Hematopoietic multipotent progenitor cell treated with erythropoietin and hydrocortisone succinate and interleukin-3 and kit ligand, for 6 days (in vitro differentiated cells): ENCODE measurements at places on chromosomes 3 and 15.

DNA sequence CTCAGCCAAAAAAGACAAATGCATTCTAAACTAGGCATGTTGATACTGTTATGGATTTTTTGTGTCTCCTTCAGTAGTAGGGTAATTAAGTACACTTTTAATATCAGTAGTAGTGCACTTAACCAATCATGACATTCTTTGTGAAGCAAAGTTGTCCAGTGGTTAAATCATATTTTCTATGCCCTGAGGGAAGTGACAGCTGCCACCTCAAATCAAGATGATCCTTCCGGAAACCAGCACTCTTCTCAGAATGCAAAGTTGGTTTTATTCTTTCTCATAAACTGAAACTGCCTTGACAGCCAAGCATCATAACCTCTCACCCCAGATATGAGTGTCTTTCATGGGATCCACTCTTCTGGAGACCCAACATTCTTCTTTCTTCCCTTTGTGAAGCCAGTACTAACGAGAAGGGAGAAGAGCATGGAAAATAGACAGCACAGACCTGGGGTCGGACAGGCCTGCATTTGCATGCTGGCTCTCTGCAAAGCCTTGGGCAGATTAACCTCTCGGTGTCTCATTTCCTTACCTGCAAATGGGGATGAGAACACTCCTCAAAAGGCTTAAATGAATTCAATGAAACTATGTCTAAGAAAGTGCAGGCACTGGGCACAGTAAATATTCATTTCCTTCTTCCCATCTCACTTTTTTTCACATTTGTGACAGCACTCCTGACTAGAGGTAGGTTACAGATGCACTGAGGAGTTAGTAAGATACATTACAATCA, 13.2 kb downstream of the AAGAB start:
- DNase-seq: no peak

GRCh38 chr3:36738702-36739101, 25.7 kb downstream of the DCLK3 start:
- no peak for DNase-seq

- peak; percentile 19 for DNase-seq
Observed at GRCh38 chr3:19347671-19348070, 199.4 kb downstream of the KCNH8 start.

DNA sequence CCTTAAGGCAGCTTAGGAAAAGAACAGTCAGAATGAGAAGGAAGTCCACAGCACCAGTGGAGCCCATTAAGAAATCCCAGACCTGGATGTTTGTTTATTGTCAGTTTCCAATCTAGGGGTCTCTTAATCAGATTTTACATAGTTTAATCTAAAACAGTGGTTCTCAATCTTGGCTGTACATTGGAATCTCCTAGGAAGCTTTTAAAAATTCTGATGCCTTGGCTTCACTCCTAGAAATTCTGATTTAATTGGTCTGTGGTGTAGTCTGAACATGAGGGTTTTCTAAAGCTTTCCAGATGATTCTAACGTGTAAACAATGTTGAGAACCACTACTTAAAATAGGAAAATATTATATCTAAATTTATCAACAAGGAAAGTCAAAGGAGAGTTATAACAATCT, 56.6 kb upstream of the SPRED1 start:
- no peak for DNase-seq

DNA sequence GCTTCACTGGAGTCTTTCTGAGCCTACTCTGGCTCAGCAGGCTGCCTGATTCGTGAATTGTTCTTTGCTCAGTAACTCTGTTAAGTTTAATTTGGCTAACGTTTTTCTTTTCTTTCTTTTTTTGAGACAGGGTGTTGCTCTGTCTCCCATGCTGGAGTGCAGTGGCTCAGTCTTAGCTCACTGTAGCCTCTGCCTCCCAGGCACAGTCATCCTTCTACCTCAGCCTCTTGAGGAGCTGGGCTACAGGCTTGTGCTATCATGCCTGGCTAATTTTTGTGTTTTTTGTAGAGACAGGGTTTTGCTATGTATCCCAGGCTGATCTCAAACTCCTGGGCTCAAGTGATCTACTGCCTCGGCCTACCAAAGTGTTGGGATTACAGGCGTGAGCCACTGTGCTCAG, 165.0 kb downstream of the PEX5L start:
- DNase-seq: no peak

DNA sequence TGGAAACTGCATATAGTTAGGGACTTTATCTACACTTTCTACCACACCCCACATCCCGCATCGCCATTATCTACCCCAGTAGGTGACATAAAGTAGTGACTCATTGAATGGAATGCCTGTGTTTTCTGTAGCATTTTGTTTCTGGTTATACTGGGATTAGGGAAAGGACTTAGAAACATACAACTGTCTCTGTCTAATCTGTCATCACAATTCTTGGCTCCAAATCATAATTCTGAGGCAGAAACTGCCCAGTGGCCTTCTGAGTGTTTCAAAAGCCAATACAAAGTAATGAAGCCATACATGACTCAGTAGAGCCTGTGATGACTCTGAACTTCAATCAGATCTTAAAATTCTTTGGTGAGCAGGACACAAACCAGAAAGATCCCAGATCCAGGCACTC, 115.7 kb upstream of the CHRM5 start:
- DNase-seq: no peak

- no peak for DNase-seq
Observed at GRCh38 chr3:116338713-116339112, 106.6 kb downstream of the LSAMP start.

- peak; percentile 68 for DNase-seq
Observed at GRCh38 chr15:61835496-61836106, 224.6 kb downstream of the VPS13C start.

GRCh38 chr3:38646630-38647029, 2.9 kb downstream of the SCN5A start:
- peak; percentile 72 for DNase-seq

GRCh38 chr3:183534249-183534648, 21.3 kb downstream of the KLHL6 start:
- no peak for DNase-seq

- DNase-seq: no peak
Observed at GRCh38 chr3:171700653-171701052, 109.6 kb downstream of the PLD1 start.

DNA sequence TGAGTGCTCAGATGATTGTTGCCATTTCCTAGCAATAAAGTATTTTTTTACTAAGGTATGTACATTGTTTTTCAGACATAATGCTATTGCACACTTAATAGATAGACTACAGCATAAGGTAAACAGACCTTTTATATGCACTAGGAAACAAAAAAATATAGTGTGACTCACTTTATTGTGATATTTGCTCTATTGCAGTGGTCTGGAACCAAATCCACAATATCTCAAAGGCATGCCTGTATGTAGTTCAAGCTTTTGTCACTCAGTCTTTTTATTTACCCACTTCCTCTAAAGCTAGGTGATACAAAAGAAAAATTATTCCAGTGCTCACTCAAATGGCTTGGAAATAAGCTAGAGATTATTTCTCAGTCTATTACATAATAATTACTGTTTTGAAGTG, 209.9 kb upstream of the VEPH1 start:
- no peak for DNase-seq

- no peak for DNase-seq
Observed at GRCh38 chr15:27065785-27066184, 94.8 kb downstream of the GABRG3 start.

- no peak for DNase-seq
Observed at GRCh38 chr3:141093971-141094684, 43.0 kb downstream of the SPSB4 start.

DNA sequence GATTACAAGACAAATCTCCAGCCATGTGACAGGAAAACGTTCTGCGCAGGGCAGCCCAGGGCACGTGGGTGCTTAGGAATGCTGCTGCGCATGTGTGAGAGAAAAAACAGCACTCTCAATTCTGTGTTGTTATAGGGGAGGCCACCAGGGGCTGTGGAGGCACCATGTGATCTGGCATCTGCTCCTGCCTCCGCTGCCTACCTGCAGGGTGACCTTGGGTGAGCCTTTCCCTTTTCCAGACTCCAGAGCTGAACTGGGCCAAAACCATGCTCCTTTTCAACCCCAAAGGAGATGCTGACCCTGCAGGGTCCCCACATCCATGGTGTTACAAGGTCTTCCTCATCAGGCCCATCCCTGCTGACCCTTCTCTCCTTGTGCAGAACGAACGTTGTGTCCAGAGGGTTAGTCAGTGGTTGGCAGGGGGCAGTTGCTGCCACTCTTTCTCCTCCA, 81.5 kb upstream of the RASGRF1 start:
- DNase-seq: peak; percentile 16

- DNase-seq: no peak
Observed at GRCh38 chr15:43828061-43828657, 1.4 kb downstream of the WDR76 start.

DNA sequence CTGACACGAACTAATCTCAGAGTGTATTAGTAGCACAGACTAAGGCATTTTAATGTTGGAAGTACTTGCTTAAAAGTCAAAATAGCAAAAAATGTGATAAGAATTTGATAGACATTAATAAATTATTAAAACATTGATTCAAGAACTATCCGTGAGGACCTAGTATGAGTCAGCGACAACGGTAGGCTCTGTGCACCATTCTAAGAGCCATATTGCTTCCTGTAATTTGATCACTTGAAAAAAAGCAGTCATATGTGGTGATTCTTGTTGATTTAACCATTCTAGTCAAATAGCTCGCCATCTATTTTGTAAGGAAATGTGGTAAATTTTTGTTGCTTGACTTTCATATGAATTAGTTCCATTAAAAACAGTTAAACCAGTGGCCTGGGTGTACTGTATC, 534.9 kb upstream of the ARRDC4 start:
- no peak for DNase-seq

GRCh38 chr3:52221141-52221562, 4.3 kb downstream of the TLR9 start:
- DNase-seq: no peak

GRCh38 chr15:29942548-29942947, 120.3 kb upstream of the TJP1 start:
- no peak for DNase-seq

GRCh38 chr3:52596658-52597265, 60.4 kb downstream of the UQCC5 start:
- no peak for DNase-seq

DNA sequence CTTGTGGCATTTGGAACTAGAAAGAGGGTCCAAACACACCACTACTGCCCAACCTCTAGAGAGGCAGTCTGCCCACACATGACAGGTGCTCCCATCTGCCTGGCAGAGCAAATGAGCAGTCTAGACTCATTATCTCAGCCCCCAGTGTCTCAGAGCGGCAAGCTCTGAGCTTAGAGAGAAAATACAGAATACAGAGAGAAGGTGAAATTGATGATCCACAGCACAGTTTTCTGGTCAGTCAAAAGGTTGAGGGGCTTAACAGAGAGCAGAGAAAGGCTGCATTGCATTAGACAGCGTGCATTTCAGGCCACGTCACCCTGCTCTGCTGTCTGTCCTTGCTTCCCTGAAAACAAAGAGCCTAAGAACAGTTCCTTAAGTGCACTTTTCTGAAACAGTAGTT, 135.1 kb downstream of the KCNMB2 start:
- DNase-seq: no peak

- no peak for DNase-seq
Observed at GRCh38 chr3:56476771-56477170, 8.5 kb upstream of the ERC2 start.

DNA sequence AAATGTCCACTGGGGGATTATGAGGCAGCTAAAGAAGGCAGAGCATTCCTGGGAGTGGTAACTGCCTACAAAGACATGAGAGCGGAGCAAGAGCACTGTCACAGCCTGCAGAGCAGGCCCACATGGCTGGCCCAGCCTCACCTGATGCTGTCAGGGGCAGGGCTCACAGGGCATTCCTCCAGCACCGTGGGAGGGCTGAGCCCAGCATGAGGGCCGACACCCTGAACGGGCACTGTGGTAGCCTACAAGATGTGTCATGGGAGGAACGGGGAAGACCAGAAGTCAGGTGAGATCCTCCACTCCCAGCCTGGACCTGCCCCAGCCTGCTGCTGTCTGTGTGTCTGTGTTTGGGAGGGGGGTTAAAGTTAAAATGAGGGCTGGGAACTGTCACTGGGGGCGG, 30.1 kb downstream of the CCDC12 start:
- DNase-seq: peak; percentile 40

GRCh38 chr3:21290557-21290956, 460.5 kb downstream of the ZNF385D start:
- DNase-seq: peak; percentile 6

GRCh38 chr3:186845756-186846155, 3.2 kb downstream of the ADIPOQ start:
- no peak for DNase-seq

GRCh38 chr15:57705746-57706404, 639 bp upstream of the POLR2M start:
- no peak for DNase-seq

- DNase-seq: no peak
Observed at GRCh38 chr15:41713047-41713446, 52.8 kb downstream of the MGA start.

GRCh38 chr3:48798998-48799397, 48.7 kb downstream of the PRKAR2A start:
- no peak for DNase-seq

GRCh38 chr15:22735781-22736180, 50.7 kb upstream of the NIPA1 start:
- DNase-seq: no peak

- no peak for DNase-seq
Observed at GRCh38 chr3:29319262-29319661, 38.4 kb downstream of the RBMS3 start.
